Activated T-cell treated with anti-CD3 and anti-CD28 coated beads, Interleukin-2, amount 50 U/mL, for 4 hours (primary cell): ENCODE measurements at places on chromosomes 2 and 18.

DNA sequence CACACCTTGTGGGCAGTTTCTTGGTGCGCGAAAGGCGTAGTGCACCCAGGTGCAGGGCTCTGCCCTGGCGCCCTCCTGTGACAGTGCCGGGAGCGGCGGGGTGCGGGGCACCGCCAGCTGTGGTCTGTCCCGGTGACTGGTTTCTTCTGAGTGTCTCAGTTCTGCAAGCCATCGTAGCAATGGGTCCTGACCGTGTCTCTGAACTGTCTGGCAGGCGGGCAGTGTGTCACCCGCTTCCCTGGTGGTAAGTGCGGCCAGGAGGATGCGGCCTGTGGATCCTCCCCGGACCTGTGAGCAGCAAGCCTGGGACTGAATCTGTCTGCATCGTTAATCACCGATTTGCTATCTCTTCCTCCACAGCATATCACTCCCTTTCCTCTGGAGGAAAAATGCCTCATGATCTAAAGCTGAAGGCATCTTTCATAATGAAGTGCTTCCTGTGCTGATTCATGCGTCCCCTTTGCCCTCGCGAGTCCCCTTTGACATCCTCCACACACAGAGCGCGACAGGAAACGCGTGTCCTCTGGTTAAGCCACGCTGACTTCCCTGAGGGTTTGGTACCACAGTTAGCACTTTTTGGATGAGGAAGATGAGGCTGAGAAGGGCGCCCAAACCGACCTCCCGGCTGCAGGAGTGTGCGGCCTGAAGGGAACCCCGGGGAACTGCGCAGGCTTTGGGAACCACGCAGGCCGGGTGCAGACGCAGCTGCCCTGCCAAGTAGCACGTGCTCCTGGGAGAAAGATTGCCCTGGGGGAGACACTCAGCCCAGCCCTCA lies 416.0 kb upstream of the HS6ST1 start:
- no peak for DNase-seq

GRCh38 chr2:150710041-150710440 lies 222.6 kb upstream of the RND3 start:
- no peak for DNase-seq

- DNase-seq = no peak
Measured at GRCh38 chr2:236776695-236777251, 207.1 kb downstream of the ACKR3 start.

DNA sequence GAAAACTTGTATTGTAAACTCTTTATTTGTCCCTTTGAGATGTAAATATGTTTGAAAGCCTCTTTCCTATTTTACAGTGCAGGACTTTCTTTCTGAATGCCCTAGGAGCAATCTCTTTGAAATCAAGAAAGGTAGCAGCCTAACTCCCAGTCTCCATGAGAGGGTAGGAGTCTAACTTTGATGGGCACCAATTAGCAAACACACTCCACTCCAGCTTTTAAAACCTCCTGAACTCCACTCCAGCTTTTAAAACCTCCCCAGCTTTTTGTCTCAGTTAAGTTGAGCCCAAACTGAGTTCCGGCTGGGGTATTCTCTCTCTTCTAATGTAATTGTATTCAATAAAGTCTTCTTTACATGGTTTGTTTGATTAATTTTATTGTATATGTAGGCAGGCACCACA lies 493.7 kb upstream of the CDH7 start:
- no peak for DNase-seq

DNA sequence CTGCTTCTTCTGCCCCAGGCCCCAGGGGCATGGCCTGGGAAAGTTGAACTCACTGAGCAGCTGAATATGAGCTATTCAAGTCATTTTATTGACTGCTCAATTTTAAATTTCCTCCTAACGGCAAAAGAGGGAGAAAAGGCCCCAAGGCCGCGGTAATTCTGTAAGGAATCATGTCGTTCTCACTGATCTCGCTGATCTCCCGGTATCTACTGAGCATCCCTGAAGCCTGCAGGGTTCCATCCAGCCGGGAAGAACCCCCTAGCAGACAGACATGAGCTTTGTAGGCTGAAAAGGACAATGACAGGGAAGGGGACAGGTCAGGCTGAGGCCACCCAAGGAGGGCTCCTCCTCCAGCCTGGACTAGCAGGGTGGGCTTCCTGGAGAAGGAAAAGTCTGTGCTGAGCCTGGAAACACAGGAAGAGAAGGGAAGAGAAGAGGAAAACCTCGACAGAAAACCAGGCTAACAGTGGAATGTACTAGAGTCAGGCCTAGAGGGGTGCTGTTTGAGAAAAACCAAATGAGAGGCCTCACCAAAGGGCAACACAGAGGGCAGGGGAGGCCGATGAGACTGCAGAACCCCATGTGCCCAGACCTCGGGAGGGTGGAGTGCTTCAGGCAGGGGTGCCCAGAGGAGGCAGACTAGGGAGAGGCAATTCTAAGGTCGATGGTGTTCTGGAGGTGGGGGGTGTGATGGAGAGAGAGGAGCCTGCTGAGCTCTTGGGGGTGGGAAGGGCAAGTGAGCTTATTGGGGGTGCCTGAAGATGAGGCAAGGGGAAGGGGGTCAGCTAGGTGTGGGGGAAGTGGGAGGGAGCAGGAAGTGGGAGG lies 2.9 kb upstream of the NPPC start:
- no peak for DNase-seq

DNA sequence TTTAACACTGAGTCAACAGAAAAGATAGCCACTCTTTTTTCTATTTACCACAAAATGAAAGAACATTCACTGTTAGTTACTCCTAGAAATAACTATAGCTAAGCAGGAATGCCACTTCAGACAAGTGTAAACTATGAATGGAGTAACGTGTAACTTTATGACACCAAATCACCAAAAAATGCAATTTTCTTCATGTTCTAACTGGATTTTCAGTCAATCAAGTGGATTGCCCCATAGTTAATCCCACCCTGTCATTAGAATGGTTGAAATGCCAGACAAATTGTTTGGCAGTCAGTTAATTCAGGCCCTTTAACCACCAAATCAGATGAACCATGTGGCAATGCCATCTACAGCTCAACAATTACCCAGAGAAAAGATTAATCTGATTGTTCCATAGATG lies 9.9 kb downstream of the EPHA4 start:
- no peak for DNase-seq

DNA sequence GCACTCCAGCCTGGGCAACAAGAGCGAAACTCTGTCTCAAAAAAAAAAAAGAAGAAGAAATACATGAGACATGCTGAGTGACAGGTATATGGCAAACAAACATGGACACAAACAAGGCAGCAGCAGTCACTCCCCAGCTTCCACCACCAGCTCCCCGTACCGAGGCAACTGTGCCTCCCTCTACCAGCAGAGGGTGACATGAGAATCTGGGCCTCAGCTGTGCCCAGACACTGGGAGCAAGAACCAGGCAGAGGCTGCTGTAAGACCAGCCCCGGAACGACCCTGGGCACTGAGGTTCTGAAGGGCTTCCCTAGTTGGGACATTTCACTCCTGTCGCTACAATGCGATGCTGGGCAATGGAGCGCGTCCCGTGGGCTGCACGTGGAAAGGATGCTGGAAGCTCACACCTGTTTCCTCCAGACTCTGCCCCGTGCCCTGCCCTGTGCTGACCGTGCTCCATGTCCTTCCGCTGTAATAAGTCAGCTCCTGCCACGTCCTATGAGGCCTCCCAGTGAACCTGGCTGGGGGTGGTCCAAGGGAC lies 37.1 kb downstream of the BOK start:
- DNase-seq = no peak

- no peak for DNase-seq
Measured at GRCh38 chr2:46732127-46732526, 183.5 kb downstream of the MCFD2 start.

- no peak for DNase-seq
Measured at GRCh38 chr2:111210036-111210435, 89.3 kb downstream of the BCL2L11 start.

- no peak for DNase-seq
Measured at GRCh38 chr2:60317844-60318243, 235.6 kb downstream of the BCL11A start.

- no peak for DNase-seq
Measured at GRCh38 chr2:184879671-184880070, 281.3 kb downstream of the ZNF804A start.

- DNase-seq = no peak
Measured at GRCh38 chr2:103448495-103448894, 686.7 kb downstream of the TMEM182 start.

- DNase-seq = no peak
Measured at GRCh38 chr2:26191316-26192159, 18.6 kb downstream of the GAREM2 start.

- DNase-seq = no peak
Measured at GRCh38 chr2:229090225-229090624, 180.9 kb downstream of the PID1 start.

DNA sequence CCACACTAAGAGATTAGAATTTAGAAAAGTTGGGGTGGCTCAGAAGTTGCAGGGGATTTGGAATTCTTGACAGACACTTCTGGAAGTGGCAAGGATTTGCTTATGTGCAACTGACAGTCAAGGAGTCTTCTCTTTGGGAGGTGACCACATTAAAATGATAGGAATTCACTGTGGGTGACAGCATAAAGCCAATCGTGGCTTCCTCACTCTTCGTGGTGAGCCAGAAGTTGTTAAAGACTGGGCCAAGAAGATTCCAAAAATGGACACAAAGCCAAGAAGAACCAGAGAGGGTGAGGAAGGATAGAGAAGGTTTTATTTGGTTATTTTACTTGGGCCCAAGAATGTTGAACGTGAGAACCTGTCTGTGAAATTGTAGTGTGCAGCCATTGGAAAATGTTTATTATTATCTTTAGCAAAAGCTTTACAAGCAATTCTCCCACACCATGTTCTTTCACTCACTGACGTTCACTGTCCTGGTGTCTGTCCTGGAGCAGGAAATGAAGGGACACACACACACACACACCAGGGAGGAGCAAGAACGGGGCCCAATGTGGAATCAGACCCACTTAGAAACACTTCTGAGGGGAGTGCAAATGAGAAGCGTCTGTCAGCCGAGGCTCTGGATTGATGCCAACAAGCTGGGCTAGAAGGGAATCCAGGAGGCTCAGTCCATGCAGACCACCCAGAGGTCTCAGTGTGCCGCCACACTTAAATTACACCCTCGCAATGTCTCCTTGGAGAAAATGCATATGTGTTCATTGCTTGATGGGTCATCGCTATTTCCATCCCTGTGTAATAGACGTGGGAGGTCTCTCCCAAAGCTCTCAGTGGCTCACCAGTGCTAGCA lies 37.2 kb downstream of the STEAP3 start:
- DNase-seq = no peak

- DNase-seq = no peak
Measured at GRCh38 chr2:237725661-237726060, 72.9 kb upstream of the RBM44 start.

GRCh38 chr2:228703152-228703551 lies 521.7 kb upstream of the SPHKAP start:
- no peak for DNase-seq

DNA sequence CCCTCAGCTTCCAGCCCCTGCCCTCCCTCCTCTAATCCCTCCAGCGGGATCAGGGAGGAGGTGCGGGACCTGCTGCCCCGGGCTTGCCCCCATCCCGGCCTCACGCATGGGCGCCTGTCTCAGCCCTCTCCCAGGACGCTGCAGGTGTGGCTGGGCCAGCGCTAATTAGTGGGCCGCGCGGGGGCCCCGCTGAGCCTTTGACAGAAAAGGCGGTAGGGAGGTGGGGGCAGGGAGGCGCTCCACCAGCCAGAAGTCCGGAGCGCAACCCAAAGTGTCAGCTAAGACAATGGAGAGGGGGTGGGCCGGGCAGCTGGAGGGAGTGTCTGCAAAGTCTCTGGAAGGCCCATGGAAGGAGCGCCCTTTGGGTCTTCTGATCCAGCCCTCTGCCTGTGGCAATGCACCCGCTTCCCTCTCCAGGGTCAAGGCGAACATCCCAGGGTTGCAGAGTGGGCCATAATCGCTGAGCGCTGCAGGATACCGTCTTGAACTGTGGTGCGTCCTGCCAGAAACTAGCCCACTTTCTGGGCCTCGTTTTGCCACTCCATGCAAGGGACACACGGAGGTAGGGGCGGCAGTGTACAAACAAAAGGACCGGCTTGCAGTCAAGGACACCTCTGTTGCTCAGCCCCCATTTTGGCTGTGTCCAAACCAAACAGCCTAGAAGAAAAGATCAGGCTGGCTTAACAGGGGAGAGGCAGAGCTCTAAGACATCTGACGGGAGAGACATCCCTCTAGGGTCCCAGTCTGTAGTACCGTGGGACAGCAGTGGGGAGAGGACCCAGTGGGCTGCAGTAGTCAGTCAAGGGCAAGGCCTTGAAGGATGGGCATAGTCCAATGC lies 3.5 kb downstream of the ATP6V1B1 start:
- DNase-seq = no peak
